ENCODE measurements at places on chromosomes 1 and 21.

DNA sequence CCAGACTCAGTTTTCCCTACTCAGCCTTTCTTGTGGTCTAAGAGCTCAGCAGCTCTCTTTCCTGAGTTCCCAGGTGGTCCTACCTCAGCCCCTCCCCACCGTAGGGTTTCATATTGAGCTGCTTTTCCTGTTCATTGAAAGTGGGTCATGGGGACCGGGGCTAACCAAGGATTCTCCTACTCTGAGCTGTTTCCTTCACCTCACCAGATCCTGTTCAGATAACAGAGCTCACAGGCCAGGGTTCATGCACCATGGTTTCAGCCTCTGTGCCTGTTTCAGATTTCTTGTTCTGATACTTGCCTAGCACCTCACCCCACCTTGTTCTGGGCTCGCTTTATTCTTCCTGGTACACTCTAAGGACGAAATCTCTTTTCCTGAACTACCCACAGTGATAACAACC lies 8.5 kb downstream of the UBQLN4 start:
- no peak for DNase-seq

GRCh38 chr1:84245563-84245962 lies 55.9 kb upstream of the SAMD13 start:
- no peak for DNase-seq

- DNase-seq = no peak
Measured at GRCh38 chr1:203126866-203127665, 460 bp upstream of the ADORA1 start.

- DNase-seq = no peak
Measured at GRCh38 chr1:2199042-2199810, 4.7 kb upstream of the FAAP20 start.

GRCh38 chr21:27532076-27532475 lies 565.2 kb upstream of the ADAMTS5 start:
- no peak for DNase-seq

DNA sequence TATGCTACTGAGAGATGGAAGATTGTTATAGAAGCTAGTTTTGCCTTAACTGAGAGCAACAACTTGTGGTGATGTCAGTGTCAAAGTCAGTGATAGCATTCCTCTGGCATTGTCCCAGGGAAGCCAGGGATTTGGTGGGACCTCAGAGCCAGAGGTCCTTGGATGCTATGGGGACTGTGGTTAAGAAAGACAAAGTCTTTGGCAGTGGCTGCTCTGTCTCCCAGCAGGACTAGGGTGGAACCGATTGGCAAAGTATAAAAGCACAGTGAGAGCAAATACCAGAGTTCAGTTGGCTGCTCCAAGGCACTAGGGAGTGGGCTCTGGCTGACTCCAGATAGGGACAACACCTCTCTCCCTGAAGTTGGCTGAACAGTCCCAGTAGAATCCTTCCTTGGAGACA lies 104.8 kb downstream of the GDAP2 start:
- no peak for DNase-seq

DNA sequence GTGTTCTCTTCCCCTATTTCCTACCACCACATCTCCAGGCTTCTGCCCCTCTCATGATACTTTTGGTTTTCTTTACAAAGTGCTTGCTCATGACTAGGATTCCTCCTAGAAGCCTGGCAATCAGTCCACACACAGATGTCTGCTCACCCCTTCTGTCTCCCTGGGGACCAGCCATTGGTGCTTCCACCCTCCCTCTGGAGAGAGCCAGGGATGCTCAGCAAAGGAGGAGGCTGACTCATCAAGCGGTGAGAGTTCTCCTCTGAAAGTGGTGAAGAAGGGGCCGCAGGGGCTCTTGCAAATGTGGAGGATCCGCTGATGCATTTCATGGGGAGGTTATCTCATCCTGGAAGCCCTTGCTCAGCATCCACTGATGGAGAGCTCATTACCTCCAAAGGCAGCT lies 14.5 kb downstream of the NT5C1A start:
- no peak for DNase-seq

All from cerebellar nuclear complex (tissue), 1 donor.